Epithelial cell of esophagus (primary cell): ENCODE measurements at places on chromosomes 5 and 9.

- DNase-seq = no peak
Measured at GRCh38 chr9:115988701-115989100, 164.9 kb upstream of the PAPPA start.

GRCh38 chr9:7245976-7246580 lies 488.3 kb downstream of the KDM4C start:
- DNase-seq = no peak

DNA sequence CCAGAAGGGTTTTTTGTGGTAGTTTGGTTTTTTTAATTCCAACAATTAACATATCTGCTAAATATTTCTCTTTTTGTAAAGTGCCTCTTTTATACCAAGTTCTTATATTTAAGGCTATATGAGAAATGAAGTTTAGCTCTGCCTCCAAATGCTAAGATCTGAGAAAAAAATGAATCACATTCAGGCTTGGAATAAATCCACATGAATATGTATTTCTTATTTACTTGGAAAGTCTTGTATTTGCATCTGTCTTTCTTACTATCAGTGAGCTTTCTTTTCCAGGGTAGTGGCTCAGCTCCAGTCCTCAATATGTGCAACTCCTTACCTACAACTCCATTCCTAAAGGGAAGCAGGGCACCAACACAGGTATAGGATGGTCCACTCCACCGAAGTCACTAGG lies 127.9 kb downstream of the GLIS3 start:
- no peak for DNase-seq

DNA sequence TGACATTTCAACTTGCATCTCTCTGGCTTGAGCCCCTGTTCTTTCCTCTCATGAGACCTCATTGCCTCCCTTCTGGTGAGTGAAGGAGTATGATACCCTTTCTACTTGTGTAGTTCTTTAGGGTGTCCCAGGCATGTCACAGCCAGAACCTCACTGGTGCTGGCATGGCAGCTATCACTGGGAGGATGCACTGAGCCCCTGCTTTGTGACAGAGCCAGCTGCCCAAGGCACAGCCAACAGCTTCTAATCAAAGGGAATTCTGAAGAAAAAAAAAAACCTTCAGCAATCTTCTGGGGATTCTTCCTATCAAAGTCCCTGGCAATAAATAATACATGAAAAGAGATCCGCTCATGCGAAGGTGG lies 652.6 kb upstream of the KLF4 start:
- no peak for DNase-seq

DNA sequence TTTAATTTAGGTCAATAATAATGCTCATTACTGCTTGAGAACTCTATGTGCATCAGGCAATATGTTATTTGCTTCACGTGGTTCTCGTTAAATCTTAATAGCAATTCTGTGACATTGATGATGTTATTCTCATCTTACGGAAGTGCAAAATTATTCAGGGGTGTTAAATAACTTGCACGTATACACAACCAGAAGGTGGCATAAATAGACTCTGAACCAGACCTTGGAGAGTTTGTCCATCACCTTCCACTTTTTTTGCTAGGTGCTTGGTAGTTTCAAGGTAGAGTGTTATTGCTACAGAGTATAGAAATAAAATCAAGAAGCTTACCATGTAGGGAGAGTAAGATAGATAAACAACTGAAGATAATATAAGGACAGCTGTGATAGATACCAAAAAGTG lies 23.6 kb upstream of the TNFAIP8 start:
- no peak for DNase-seq

DNA sequence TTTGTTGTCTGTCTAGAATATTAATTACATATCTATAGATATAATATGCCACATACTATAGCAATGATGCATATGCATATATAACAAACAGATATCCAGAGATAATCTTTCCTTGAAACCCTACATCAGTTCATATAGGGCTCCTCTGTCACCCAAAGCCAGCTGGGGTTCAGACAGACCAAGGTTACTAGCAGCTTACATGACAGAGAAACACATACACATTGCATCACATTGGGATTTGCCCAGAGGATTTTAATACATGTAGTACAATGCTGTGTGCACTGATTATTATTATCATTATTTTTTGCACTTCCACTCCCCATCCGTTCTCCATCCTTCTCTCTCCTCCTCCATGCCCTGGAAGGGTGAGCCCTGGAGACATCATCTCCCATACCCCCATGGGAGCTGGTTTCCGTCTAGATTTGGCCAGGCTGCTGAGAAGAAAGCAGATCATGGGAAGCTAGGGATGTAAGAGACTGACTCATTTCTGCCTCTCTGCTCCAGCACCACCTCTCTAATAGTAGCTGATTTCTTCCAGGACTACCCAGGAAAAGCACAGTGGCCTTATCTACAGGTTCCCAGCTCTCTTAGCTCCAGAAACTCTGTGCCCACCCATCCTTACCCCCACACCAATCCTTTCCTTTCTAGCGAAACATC lies 23.3 kb downstream of the FST start:
- DNase-seq = no peak

DNA sequence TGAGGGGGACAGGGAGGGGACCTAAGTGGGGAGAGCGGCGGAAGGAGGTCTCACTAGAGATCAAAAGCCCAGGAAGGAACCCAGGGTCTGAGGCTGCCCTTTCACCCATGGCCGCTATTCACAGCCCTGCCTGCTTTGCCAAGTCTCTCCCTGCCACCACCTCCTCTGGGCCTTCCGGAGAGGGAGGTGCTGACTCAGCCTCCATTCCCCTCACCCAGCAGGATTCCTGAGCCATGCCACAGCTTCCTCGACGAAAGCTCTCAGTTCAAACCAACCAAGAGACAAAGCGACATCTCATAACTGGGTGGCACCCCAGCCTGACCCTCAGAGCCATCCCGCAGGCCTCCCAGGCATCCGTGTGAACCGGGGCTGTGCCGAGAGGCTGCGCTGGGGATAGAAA lies 36.7 kb downstream of the PAX5 start:
- peak; percentile 77 for DNase-seq

DNA sequence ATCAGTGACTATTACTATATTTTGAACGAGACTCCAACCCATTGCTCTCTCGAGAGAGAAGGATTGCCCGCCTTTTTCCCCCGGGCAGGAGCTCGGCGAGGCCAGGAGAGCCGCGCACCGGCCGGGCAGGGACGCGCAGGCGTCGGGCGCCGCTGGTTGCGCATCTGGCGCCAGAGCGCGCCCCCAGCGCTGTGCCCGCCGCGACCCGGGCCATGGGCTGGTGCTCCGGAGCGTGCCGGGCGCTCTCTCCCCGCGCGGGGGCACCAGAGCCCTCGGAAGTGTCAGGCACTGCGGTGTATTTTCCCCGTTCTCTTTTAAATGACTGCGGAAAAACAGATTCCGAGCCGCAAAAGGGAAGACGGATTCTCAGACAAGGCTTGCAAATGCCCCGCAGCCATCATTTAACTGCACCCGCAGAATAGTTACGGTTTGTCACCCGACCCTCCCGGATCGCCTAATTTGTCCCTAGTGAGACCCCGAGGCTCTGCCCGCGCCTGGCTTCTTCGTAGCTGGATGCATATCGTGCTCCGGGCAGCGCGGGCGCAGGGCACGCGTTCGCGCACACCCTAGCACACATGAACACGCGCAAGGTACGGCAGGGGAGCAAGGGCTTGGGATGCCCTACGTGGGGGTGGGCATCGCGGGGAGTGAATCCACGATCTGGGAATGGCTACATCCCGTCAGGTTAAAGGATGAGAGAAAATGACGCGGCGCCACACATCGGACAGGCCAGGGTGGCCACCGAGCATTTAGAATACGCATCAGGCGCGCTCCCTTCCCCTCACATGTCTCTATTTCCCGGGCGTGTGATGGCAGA lies 1.1 kb upstream of the NTRK2 start:
- DNase-seq = peak; percentile 79
